Vagina (tissue), 2 donors: ENCODE measurements at places on chromosomes 16 and 17.

- DNase-seq: no peak
Measured at GRCh38 chr17:76550712-76551615, 11.1 kb downstream of the PRCD start.

- DNase-seq: no peak
Measured at GRCh38 chr17:11296994-11297393, 56.0 kb downstream of the SHISA6 start.

DNA sequence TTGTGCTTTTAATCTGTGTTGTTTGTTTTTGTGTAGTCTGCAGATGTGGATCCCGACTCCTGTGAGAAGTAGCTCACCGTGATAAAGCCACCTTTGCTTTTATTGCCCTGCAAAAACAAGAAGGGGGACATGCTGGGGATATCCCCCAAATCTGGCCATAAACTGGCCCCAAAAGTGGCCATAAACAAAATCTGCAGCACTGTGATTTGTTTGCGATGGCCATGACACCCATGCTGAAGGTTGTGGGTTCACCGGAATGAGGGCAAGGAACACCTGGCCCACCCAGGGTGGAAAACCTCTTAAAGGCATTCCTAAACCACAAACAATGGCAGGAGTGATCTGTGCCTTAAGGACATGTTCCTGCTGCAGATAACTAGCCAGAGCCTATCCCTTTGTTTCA lies 15.1 kb downstream of the AHSP start:
- DNase-seq: no peak

- no peak for DNase-seq
Measured at GRCh38 chr16:46911038-46911437, 26.9 kb downstream of the GPT2 start.

DNA sequence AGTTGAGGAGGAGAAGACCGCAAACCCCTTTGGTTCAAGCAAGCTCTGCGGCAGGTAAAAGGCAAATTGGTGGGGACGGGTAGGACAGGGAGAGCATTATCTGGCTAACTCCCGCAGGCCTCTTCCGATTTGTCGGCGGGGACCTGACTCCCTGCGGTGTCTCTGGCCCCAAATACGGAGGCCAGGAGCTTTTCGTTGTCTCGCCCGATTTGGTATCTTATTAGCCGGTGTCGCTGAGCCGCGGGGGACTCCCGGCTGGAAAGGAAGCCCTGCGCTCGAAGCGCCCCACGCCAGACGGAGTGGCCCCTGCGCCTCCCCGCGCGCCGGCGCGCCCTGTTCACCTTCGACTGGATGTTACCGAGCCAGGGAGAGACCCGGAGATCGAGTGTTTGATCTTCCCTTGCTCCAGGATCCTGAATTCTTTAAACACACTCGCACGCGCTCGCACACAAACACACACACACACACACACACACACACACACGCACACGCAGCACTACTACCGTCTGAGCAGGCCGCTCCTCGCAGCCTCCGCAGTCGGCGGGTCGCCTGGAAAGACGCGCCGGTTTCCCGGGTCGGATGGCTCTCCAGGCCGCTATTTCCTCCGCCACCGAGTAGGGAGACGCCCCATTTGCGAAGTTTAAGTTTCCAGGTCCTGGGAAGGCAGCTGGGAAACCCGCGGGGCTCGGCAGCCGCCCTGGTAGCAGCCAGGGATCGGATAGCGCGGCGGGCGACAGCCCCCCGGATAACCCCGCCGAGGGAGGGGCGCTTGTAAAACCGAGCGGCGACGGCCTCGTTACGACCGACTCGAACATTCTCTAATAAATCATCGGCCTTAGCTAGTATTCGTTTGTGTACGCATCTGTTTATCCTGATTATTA lies 3.3 kb downstream of the PRAC1 start:
- no peak for DNase-seq
